Psoas muscle (tissue), 8 donors: ENCODE measurements at places on chromosomes 1 and 21. TPM values are rescaled to one million over a fixed set of nuclear protein-coding genes. Genes with fewer than 3 reads are reported as not detected.

Gene AKNAD1
- total RNA-seq, result 2.1 TPM

Gene BTBD19
- total RNA-seq, result 1.2 TPM

DNA sequence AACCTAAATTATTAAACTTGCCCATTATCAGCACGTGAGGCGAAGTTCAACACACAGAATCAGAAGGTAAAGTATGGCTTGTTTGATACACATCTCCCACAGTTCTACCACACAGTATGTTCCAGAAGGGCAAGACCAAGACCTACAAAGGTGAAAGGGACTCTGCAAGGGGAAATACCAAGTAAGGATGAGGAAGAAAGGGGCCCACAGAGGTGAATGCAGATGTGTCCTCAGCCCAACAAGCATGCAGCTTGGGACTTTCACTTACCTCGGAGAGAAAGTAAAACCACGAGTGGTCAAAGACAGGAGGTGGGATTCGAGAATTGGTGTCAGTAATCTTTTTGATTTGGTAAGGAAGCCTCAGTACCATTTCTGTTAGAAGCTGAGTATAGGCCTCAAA is 85.8 kb downstream of the UBR4 start:
- H3K27ac ChIP-seq, result no peak overlapping the region
- no peaks in the 10 kb centered on the region for H3K4me1 ChIP-seq
- DNase-seq, result no peak
- H3K36me3 ChIP-seq, result peaks cover 100% of the 10 kb centered on the region
- no peaks in the 10 kb centered on the region for H3K27me3 ChIP-seq

- no peaks in the 10 kb centered on the region for H3K36me3 ChIP-seq
- no peaks in the 10 kb centered on the region for H3K27me3 ChIP-seq
- no peak for DNase-seq
- no peak overlapping the region for H3K27ac ChIP-seq
- H3K4me1 ChIP-seq, result no peaks in the 10 kb centered on the region
- no peak overlapping the region for H3K4me3 ChIP-seq
Observed at GRCh38 chr1:56898879-56899278, 44.3 kb downstream of the C8A start.

- H3K36me3 ChIP-seq, result no peaks in the 10 kb centered on the region
- H3K4me1 ChIP-seq, result no peaks in the 10 kb centered on the region
- no peak overlapping the region for H3K27ac ChIP-seq
- DNase-seq, result no peak
- H3K4me3 ChIP-seq, result no peak overlapping the region
Observed at GRCh38 chr1:89489047-89489729, 35.4 kb upstream of the LRRC8B start.

GRCh38 chr1:39592069-39592468 is 15.5 kb upstream of the PABPC4 start:
- DNase-seq, result no peak
- no peaks in the 10 kb centered on the region for H3K36me3 ChIP-seq
